ENCODE measurements at places on chromosomes 1 and 21. TPM values are rescaled to one million over a fixed set of nuclear protein-coding genes. Genes with fewer than 3 reads are reported as not detected.

Gene PLXNA2
- polyA plus RNA-seq, result 2.4 TPM

Gene ALDH9A1
- 77.2 TPM for polyA plus RNA-seq

Gene IL20
- polyA plus RNA-seq, result not detected

Gene RPAP2
- polyA plus RNA-seq, result 11.4 TPM

Gene LHX8
- polyA plus RNA-seq, result not detected

Gene PLD5
- polyA plus RNA-seq, result 0.24 TPM

Gene SPRR4
- not detected for polyA plus RNA-seq

Gene SH2D2A
- polyA plus RNA-seq, result 0.32 TPM
